ENCODE measurements at places on chromosomes 16 and 17.

GRCh38 chr17:31328160-31328535 lies 6.7 kb upstream of the EVI2A start:
- H3K4me1 ChIP-seq, result peaks cover 8% of the 10 kb centered on the region
- no peak for DNase-seq
- H3K27me3 ChIP-seq, result no peaks in the 10 kb centered on the region
- H3K27ac ChIP-seq, result no peak overlapping the region
- no peaks in the 10 kb centered on the region for H3K36me3 ChIP-seq

- no peak for DNase-seq
- H3K27ac ChIP-seq, result no peak overlapping the region
- no peaks in the 10 kb centered on the region for H3K4me1 ChIP-seq
- peaks cover 6% of the 10 kb centered on the region for H3K27me3 ChIP-seq
- no peaks in the 10 kb centered on the region for H3K36me3 ChIP-seq
These were observed 6.9 kb upstream of the SLC13A2 start for GRCh38 chr17:28466521-28467048.

GRCh38 chr17:44214230-44214494 lies 5.3 kb downstream of the UBTF start:
- peaks cover 36% of the 10 kb centered on the region for H3K4me1 ChIP-seq
- DNase-seq, result no peak
- peaks cover 14% of the 10 kb centered on the region for H3K36me3 ChIP-seq
- no peak overlapping the region for H3K27ac ChIP-seq
- no peak overlapping the region for H3K4me3 ChIP-seq

DNA sequence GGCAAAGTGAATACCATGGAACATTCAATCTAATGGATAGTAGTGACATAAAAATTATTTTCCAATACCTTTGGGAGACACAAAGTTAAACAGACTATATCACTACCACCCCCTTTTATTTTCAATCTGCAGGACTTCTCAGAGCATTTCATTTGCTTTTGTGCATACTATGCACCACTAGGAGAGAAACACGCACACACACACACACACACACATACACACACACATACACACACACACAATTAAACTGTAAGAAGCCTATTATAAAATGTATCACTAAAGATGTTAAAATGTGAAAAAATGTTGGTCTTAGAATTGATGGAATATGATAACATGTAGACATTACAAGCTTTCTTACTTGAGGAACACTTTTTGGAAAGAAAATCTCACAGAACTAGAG lies 331.4 kb downstream of the CA10 start:
- H3K27ac ChIP-seq, result no peak overlapping the region
- no peak overlapping the region for H3K4me3 ChIP-seq
- H3K4me1 ChIP-seq, result no peaks in the 10 kb centered on the region

Data from MM.1S (cell line).